ENCODE measurements at places on chromosomes 1 and 21.

- no peak for DNase-seq
These were observed 78.6 kb downstream of the JAK1 start for GRCh38 chr1:64887689-64888217.

DNA sequence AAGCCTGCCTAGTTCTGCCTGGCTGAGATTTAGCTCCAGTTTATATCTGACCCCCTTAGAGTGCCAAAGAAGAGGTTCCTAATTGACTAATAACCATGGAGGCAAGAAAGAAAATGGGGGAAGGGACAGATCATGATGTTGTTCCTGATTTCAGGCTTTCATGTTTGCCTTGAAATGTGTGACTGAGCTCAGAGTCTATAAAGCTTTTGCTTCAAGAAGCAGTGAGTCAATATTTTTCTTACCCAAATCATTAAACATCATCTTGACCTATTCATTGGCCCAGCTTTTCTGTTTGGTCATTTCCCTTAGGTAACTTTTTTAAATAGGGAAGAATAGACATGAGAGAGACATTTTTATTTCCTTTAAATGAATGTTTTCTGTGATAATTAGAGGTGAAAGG, 55.9 kb downstream of the HHAT start:
- DNase-seq, result no peak

GRCh38 chr1:201518071-201518470, 11.1 kb upstream of the CSRP1 start:
- no peak for DNase-seq

DNA sequence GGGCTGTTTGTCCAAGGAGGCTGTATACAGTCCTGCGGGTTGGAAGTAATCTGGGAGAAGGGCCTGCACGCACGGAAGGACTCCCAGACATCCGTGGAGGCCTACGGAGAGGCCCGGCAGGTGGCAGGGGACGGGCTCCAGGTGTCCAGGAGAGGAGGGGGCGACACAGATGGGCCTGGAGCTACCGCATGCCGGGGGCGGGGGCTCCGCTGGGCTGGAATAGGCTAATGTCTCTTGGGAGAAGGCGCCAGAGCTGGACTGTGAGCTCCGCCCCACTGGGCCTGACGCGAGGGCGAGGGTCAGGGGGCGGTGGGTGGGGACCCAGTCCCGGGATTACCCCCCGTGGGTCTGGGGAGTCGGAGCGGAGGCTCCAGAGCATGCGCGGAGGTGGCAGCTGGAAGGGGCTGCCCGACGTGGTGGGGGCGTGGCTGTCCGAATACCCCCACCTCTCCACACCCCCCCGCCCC, 659 bp downstream of the AGO1 start:
- DNase-seq, result peak; percentile 74

DNA sequence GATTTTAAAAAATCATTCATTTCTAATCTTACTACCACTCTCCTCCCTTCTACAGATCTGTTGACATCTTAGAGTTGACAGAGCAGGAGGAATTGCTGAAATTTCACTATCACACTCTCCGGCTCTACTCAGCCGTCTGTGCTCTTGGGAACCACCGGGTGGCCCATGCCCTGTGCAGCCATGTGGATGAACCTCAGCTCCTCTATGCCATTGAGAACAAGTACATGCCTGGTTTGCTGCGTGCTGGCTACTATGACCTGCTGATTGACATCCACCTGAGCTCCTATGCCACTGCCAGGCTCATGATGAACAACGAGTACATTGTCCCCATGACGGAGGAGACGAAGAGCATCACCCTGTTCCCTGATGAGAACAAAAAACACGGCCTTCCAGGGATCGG, 276.7 kb downstream of the ZP4 start:
- no peak for DNase-seq

GRCh38 chr1:156666862-156667609, 10.2 kb downstream of the NES start:
- no peak for DNase-seq

GRCh38 chr1:25727635-25728286, 72.2 kb upstream of the SELENON start:
- no peak for DNase-seq

DNA sequence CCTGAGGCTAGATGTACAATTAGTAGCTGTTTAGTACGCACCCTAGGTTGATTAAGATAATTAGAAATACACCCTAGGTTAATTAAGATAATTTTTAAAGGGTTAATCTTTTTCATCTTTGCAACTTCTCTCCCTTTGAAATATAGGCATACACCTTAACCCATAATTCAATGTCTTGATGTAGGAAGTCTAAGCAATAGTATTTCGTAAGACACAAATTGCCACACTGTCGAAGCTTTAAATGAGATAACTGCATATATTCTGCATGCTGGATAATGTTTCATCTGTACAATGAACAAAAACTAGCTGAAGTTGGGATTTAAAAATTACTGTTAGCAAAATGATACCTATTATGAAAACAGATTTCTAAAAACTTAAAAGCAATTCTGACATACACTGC, 122.9 kb downstream of the EVI5 start:
- DNase-seq, result no peak

DNA sequence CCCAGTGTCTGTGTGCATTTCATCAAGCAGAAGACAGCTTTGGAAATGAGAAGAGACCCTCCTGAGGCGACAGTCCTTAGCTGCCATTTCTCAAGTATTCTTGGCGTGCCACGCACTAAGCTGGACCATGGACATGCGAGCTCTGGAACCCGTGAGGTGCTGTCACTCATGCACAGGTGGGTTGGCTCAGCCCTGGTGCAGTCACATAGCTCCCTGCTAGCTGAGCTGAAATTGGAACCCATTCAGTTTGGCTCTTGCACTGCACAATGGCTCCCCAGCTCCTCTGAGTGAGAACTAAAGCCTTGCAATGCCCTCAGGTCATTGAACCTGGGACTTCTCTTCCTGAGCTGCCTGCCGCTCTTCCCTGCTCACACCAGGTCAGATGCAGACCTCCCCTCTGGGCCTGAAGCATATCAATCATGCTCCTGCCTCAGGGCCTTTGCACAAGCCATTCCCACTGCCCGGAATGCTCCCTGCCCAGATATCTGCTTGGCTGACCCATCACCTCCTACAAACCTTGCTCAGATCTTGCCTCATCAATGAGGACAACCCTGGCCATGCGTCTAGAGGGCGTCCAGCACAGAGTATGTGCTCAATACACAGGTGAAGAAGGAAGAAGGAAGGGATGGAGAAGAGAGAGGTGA, 6.3 kb upstream of the SRARP start:
- no peak for DNase-seq

DNA sequence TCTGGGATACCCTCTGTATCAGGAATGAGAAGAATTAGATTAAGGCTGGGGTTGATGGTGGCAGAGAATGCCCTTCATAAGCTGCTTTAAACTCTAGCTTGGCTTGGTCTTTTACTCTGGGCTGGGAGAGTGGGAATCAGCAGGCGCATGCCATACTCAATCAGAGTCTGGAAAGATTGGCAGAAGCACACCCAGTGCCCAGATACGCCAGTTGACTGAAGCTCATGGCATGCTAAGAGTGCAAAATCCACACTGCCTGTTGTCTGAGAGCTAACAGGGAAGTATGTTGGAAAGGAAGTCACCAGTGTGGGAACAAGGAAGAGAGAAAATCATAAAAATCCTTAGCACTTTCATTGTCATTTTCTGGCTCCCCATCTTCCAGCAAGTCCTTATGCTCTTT, 53.0 kb downstream of the HMCN1 start:
- no peak for DNase-seq

DNA sequence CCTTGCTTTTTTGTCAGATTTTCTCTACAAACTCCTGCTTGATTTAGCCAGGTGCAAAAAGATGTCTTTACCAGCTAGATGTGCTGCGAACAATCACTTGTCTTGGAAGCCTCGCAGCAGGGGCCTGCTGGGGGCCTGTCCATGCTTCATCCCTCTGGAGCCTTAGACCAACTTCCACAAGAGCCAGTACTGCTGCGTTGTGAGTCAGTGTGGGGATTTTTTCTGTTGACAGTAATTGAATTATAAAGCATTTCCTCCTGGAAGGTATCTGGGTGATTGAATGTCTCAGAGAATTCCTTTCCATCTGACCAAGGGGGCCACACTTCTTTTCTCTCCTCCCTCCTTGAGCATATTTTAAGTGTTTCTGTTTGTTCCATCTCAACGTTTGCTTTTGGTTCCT, 40.4 kb upstream of the LDLRAP1 start:
- no peak for DNase-seq

DNA sequence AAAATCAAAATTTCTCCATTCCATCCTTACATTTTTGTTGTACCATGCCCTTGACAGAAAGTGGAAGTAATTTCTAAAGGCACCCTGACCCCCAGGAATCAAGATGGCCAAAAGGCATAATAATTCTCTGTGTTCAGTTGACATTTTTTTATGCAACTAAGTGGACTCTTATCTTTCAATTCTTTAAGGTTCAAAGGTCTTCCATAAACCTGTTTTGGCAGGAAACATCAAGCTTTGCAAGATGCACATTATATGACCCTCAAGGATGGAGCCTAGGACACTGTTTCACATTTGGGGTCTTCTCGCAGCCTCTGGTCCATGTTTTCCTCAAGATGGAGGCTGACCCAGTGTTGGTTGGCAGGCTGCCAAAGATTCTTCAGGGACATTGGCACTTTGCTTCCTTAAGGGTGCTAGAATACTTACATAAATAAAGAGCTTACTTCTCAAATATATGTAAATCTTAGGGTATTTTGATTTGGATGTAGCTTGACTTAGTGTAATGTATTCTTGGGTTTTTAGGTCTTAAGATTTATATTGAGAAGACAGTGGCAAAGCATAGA, 48.0 kb upstream of the COG2 start:
- DNase-seq, result no peak

DNA sequence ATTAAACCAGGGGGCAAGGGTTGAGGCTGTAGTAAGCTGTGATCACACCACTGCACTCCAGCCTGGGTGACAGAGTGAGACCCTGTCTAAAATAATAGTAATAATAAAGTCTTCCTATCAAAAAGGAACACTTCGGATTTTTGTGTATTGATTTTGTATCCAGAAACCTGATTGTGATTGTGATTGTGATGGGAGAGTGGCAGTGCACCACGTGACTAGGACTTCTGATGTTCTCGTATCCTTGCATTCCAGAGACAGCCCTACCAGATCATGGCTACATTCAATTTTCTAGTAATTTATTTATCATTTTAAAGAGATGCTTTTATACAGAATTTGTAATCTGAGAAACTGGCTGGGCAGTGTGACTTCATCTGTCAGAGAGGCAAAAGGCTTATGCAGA, 2.6 kb upstream of the KIF1B start:
- DNase-seq, result no peak

DNA sequence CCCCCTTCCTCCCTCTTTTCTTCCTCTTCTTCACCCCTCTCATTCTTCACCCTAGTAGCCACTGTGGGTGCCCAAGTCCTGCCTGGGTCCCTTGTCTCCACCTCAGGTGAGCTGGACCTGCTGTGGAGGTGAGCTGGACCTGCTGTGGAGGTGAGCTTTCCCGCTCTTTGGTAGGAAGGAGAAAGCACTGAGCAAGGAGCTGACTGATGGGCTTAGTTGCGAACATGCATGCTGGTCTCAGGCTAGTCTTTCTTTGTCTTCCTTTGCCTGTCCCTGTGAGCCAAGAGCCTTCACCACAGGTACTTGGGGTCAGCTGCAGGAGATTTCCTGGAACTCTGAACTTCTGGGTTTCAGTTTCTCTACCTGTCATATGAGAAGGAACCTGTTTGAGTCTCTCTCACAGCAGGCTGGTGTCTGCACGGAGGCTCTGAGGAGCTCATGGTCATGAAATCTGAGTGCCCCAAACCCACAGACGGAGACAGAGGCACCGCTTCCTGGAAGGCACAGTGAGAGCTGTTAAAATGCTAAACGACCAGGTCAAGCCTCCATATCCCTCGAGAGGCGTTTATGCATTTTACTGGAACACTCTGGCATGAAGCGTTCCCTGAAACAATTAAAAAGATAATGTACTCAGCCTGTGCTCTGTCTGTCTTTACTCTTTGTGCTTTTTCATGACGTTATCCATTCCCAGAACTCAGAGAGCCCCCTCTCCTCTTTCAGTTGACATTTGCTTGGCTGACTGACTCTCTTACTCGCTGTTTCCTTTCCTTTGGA, 69.5 kb downstream of the RHOU start:
- peak; percentile 17 for DNase-seq

GRCh38 chr1:32915766-32916706, 14.8 kb upstream of the TMEM54 start:
- DNase-seq, result no peak

GRCh38 chr1:207884266-207885029, 26.5 kb downstream of the CD34 start:
- no peak for DNase-seq

DNA sequence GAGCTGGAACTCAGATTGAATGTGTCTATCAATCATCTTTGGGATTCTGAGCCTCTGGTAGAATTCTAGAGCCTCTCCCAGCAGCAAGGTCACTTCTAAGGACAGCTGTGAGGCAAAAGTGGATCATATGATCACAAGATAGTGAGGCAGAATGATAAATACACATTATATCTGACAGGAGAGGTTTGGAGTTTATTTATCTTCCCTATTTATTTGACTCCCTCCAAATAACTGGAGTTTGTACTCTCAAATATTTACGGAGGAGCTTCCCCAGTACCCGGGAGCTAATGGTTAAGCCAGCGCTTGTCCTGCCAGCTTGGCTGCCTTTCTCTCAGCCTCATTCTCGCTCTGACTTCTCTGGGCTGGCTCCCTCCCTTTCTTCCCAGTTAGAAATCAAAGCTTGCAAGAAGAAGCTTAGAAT, 2.3 kb downstream of the HMGCS2 start:
- no peak for DNase-seq

Data from CD8-positive, alpha-beta T cell (primary cell).